Naive thymus-derived CD8-positive, alpha-beta T cell (primary cell): ENCODE measurements at places on chromosomes 3 and 15.

DNA sequence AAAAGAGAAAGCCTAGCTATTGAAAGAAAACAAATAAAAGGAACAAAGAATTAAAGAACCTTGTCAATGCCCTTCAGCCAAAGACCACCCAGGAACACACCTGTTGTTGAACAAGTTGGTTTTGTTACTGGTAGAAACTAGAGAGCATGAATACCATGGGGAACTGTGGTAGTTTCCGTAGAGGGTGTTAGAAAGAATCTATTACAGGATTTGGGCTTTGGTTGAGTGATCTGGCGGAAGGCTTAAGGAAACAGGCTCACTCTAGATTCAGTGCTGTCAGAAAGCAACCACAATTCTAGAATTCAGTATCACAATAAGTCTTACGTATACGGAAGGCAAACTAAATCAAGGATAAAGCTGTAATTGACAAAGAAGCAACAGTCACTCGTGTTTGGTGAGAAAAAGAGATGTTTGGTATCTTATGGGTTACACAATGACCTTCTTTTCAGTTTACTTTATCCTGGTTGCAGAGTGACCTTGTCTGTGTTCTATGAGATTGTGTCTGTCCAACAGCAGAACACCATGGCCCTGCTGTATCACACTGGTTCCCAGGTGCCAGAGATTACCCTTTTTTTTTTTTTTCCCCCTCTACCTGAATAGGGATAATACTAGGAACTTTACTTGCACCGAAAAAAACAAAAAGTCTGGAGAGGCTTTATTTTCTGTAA, 265.9 kb downstream of the SHQ1 start:
- no peak for DNase-seq

- no peak for DNase-seq
Measured at GRCh38 chr3:10932596-10932995, 60.0 kb upstream of the SLC6A1 start.

DNA sequence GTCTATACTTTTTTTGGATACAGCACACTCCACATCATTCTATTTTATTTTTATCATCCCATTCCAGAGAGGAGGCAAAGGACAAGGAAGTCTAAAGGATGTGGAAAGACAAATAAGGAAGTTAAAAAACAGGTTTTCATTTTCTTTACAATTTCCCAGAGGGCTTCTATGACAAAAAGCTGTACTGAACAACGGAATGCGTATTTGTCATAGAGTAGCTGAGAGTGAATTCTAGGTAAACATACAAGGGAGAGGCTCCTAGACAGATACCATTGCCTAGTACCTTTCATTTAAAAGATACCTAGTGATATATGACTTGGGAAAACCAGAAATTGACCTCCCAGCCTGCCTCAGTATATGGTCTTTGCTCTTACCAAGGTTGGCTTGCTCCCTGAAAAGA, 341.7 kb downstream of the FHIT start:
- no peak for DNase-seq

- DNase-seq = no peak
Measured at GRCh38 chr3:64131725-64132469, 93.4 kb downstream of the PRICKLE2 start.

DNA sequence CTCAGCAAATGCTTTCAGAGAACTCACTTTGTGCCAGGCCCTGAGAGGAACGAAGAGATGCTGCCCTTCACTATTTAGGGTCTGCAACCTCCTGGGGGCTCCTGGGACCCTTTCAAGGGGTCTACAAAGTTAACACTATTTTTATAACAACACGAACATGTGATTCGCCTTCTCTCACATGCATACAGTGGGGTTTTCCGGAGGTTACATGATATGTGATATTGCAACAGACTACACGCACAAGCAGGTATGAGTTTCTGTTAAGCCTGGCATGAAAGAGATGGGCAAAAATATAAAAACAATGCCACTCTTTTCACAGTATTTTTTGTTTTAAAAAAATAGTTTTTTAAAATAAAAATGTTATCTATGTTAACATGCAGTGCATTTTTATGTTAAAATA, 10.3 kb downstream of the STARD5 start:
- DNase-seq = no peak

DNA sequence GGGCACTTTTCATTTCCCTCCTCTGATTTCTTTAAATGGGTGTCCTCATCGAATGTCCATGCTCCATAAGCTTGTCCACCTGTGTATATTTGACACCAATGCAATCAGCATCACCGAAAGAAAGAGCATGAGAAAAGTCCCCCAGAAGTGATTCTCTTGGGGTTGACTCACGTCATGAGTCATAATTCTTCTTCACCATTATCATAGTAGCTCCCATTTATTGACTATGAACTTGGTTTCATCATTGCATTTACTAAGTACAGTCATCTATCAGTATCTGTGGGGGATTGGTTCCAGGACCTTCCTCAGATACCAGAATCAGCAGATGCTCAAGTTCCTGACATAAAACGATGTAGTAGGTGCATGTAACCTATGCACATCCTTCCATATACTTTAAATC, 372.5 kb upstream of the CFAP20DC start:
- no peak for DNase-seq

DNA sequence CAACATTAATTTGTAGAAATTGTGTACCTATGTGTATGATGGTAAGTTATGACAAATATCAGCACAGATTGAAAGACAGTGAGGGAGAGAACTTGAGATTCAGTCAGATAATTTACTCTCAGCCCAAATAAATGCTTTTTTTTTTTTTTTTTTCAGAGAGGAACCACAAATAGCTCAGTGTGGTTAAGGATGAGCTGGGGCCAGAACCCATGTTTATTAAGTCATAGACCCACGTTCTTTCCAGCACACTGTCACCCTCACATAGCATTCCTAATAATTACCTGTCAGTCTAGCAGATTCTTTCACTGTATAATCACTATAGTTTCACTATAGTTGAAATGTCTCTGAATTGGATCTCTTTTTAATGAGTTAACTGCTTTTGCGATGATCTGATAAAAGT, 246.1 kb downstream of the ZIC1 start:
- DNase-seq = no peak

- no peak for DNase-seq
Measured at GRCh38 chr15:22979238-22980188, 655 bp downstream of the CYFIP1 start.

DNA sequence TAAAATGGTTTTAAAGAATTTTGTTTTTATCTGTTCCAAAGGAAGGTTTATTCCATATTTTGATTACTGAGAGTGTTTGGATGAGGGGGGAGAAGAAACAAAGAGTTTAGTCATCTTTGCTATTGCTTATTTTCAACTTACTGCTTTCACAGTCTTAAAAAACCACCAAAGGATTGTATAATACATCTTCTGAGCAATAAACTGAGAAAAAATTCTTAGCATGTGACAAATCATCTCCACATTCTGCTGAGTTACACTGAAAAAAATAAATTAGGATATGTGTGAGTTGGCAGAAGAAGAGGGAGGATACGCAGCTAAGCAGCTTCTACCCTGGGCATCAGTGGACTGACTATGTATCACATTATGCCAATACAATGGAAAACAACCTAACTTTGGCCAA, 23.2 kb upstream of the ACTC1 start:
- no peak for DNase-seq

GRCh38 chr3:27729748-27730611, 7.9 kb upstream of the EOMES start:
- no peak for DNase-seq

DNA sequence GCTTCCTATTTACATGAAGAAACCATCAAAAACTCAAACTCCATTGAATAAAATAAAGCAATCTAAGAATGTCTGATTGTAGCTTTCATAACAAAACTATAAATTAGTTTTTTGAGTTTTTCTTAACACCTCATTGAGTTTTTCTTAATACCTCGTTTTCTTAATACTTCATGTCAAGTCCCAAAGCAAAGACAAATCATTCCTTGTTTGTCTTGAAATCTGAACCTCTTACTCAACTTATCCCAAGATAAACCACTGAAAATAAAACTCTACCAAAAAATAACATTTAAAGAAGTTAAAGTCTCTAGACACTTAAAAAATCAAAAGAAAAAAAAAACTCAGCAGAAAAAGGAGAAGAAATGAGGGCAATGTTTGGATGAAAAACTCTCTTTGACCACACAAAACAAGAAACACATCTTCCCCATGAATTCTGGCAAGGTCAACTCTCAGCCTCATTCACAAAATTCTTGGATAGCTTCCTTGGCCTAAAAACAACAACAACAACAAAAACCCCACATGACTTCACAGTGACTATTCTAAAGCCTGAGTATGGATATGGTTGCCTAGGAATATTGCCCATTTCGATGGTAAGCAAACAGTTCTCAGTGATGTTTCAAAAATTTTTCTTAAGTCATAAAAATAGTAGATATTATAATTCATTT, 38.2 kb downstream of the TMCC1 start:
- DNase-seq = no peak

DNA sequence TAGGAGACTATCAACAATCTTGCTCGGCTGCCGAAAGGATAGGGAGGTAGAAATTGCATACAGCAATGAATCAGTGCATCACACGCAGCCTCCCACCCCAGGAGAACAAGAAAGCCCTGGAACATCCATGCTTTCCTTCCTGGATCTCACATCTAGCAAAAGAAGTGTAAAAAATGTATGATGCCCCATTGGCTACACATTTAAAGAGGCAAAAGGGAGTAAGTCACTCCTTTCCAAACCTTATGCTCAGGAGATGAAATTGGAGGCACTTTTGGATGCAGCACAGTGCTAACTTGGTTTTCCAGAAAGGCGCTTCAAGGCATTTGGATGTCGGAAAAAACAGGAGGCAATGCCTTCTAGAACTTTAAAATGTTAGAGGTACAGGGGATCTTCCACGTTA, 32.2 kb upstream of the FEZF2 start:
- no peak for DNase-seq

DNA sequence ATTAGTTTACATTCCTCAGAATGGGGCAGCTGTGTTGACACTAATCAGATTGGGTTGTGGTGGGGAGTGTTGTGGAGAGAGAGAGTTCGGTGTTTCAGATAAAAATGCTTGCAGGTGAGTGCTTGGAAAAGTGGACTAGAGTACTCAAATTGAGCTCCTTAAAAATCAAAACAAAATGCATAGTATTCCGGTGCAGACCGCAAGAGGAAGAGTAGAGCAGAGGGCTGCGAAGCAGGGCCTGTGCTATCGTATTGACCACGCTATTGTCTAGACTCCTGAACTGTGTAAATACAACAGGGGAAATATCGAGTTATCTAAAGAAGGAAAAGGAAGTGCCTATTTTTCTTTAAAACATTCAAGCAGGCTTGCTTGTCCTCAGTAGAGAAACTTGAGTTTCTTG, 159.5 kb downstream of the TP63 start:
- no peak for DNase-seq

DNA sequence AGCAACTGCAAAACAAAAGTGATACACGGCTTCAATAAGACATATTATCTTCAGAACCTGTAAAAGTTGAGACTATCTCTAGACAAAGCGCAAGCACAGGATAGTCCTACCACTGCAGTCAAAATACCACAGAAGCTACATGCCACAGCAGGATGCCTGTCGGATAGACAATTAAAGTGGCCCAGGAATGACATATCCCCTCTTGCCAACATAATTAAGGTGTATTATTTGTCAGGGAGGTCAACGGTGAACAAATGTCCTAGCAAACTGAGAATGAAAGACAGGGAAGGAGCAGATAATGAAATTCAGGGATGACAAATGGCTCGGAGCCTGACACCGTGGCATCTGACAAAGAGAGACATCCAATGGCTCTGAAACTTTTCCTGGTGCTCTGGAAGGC, 185.7 kb downstream of the MECOM start:
- DNase-seq = no peak

GRCh38 chr15:31077941-31078340, 23.6 kb downstream of the TRPM1 start:
- no peak for DNase-seq

DNA sequence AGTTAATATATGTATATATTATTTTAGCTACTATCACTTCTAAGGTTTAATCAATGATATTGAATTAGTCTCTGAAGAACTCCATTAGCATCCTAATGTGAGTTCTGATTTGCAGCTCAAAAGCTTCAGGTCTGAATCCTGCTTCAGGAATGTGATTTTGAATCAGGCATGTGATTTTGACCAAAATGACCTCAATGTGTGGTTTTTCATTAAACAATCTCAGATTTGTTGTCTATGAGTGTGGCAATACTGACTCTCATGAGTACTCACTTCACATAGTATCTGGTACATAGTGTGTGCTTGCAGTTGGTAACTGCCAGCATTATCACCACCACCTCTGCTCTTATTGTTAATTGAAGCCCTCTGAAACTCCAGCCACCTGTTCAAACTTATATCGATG, 251.0 kb downstream of the KCNH8 start:
- no peak for DNase-seq

GRCh38 chr3:46008058-46008457, 12.4 kb upstream of the FYCO1 start:
- DNase-seq = no peak

- no peak for DNase-seq
Measured at GRCh38 chr3:72660270-72661114, 187.8 kb downstream of the SHQ1 start.

DNA sequence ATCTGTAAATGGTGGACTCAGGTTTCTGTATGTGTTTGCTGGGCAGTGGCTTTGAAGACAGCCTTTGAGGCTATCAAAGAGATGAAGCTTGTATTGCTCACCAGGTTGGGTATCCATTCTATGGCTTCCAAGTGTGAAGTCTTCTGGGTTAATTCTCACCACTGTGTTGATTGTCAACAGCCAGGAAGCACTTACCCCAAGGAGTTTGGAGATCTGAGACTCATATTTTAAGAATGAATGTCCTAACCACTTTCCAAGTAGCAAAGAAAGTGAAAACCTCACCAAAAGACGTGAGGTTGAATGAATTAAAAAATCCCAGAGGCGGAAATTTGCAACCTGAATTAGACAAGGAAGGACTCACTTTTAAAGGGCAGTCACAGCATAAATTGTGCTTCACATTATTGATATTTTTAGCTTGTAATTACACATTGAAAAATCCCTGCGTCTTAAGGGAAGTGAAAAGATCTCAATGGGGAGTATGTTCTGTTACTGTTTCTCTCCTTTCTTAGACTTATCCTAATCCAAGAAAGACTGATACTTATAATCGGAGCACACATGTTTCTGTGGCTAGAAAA, 304.0 kb upstream of the TPRG1 start:
- no peak for DNase-seq

DNA sequence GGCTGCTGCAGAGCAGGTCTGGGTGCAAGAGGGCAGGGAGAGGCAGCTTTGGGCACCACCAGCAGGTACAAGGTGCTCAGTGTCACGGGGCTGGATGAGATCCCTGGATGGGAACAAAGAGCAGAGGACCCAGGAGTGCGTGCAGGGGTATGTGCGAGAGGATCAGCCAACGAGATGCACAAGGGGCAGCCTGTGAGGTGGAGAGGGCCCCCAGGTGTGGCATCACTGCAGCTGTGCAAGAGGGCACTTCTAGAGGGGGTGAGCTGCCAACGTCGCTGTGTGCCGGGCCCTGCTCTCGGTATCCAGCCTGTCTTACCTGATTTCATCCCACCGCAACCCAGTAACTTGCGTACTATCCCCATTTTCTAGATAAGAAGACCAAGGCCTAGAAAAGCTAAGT, 67.3 kb upstream of the SNRPA1 start:
- no peak for DNase-seq
